ENCODE measurements at places on chromosomes 7 and 10.

- DNase-seq = no peak
Observed at GRCh38 chr7:110974441-110974840, 116.5 kb upstream of the LRRN3 start.

DNA sequence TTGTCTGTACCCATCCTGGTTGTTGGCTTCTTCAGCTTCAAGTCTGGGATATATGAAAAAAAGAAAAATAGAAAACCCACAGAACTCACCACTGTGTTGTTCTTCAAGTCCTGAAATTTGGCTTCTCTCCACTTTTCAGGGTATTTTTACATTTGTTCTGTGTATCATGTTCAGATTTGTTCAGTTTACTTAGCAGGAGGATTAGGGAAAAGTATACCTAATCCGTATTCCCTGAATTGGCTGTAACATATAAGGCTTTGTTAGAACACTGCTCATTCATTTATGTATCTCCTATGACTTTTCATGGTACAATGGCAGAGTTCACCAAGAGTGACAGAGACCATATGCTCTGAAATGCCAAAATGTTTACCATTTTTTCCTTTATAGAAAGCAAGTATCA is 146.9 kb downstream of the PTN start:
- DNase-seq = no peak

DNA sequence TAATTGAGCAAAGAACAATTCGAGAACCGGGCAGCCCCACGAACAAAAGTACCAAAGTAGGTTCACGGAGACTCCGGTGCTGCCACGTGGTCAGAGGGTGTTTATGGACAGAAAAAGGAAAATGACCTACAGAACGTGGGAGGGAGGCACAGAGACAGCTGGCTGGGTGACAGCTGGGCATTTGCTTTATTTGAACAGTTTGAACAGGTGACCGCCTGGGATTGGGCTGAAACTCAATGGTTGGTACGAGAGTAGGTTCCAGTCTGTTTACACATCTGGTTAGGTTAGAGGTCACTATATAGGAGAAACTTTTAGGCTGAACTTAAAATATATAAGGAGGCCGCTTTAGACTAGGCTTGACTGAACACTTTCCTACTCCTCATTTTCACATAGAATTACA is 50.6 kb upstream of the CELF2 start:
- no peak for DNase-seq

GRCh38 chr7:1526271-1526754 is 4.2 kb upstream of the MAFK start:
- DNase-seq = no peak

- no peak for DNase-seq
Observed at GRCh38 chr7:19775578-19775977, 2.2 kb upstream of the TMEM196 start.

DNA sequence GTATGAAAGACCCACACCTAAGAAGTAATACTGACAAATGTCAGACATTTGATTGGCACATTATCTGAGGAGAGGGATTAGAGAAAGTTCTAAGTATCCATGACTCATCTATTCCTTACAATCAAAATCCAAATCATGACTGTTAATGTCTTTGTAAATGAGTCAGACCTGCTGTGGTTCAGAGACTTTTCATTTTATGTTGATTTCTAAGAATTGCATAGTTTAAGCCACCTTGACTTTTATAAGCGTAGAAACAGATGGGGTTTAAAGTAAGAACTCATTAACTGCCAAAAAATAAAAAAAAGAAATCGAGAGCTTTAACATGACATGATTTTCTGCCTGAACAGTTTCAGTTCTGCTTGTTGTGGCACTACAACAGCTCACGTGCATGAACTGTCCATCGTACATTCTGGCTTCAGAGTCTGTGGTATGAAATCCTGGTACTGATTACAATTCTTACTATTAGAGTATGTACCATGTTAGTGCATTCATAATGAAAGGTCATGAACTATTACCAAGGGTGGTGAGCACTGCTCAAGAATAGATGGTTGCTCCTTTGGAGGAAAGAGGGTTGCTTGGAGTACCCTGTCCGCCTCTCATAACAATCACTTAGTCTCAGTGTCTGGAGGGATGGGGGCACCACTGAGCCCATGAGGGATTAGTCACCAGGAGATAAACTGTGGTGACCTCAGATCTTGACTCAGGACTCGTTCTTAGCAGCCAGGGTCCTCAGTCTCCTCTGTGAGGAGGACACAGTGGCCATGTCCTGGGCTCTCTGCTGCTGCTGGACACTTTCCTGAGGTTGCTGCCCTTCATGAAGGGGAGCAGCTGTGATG is 42.2 kb downstream of the ACSM6 start:
- peak; percentile 50 for DNase-seq

DNA sequence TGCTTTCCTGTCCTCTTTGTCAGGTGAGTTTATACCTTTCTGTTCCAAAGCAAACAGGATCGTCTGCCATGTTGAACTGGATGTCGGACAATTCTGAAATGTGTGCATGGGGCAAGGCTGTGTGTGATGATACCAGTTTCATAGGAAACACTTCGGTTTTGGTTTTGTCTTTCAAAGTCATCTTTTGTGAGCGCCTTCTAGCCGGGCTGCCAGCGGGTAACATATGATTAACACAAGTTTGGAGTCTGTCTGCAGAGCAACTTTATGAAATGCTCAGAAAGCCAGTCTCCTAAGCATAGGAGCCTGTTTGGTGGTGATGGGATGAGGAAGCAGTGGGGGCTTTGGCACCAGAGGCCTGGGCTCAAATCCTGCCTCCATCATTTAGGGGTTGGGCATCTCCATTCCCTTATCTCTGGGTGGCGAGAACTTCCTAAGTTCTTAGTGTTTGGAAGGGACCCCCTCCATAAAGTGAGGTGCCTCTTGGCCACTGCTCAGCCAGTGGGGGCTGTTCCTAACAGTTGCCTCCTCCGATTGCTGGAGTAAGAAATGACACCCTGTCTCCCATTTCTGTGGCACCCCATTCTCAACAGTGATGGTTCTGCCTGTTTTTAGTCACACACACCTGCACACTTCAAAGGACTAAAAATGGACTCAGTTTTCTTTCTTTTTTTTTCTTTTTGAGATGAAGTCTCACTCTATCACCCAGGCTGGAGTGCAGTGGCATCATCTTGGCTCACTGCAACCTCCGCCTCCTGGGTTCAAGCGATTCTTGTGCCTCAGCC is 36.8 kb downstream of the CUX1 start:
- no peak for DNase-seq

GRCh38 chr10:98899018-98899417 is 336.6 kb downstream of the HPSE2 start:
- no peak for DNase-seq

DNA sequence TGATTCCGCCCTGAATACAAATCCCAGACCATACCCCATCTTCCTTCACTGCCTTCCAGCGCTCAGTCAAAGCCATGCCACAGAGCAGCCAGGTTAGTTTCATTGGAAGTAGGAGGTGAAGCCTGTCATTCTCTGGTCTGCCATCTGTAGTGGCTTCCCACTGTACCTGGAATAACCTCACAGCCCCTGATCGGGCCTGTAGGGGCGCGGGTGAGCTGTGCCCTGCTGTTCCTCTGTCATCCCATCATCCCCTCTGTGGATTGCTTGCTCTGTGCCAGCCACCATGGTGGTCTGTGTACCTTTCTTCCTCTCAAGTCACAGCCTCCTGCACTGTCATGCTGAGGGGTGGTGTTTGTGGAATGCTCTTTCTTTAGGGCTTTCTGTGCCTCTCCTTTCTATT is 155.1 kb downstream of the ZNF22 start:
- no peak for DNase-seq

GRCh38 chr7:95427914-95428516 is 6.8 kb downstream of the PON2 start:
- DNase-seq = no peak

DNA sequence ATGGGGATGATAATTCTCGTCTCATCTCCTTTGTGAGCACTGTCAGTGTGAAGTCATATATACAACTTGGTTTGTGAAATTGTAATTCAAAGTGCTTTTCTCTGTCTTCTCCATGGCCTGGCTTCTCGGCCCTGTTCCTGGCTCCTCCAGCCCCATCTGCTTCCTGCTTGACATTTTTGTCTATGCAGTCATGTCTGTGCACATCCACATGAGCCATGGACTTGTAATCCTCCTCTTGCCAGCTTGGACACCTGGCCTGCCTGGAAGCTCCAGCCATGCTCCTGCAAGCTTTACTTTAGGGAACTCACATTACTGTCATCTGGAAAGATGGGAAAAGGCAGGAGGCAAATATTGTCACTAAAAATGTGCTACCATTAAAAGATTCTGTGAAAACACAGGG is 576.0 kb upstream of the DPP6 start:
- DNase-seq = no peak

DNA sequence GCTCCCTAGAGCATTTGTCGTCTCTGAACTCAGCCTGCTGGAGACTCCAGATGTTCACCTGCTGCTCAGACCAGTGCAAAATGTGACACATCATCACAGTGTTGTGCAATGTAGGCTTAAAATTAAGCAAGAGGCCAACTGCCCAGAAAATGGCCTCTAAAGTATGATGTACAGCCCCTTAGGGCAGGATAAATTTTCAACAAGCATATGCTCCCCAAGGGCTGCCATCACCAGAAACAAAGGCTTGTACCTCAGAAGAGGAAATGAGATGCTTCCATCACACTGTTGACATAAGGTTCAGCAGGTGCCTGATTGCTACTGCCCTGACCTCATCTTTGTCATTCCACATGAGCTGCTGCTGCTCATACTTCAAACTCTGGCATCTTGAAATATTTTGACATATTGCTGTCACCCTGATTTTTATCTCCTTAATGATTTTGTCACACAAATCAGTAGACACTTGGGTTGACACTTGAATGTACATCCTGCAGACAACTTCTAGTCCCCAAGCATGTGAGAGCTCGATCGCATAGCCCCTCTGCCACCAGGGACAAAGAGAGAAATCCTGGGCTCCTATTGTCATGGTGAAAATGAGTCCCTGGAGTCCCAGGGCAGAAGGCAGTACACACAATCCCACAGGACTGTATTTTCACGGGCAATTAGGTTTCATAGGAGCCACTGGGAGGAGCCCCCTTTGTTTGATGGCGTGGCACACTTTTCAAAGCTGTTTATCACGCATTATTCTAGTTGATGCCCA is 219.7 kb upstream of the STK17A start:
- no peak for DNase-seq

DNA sequence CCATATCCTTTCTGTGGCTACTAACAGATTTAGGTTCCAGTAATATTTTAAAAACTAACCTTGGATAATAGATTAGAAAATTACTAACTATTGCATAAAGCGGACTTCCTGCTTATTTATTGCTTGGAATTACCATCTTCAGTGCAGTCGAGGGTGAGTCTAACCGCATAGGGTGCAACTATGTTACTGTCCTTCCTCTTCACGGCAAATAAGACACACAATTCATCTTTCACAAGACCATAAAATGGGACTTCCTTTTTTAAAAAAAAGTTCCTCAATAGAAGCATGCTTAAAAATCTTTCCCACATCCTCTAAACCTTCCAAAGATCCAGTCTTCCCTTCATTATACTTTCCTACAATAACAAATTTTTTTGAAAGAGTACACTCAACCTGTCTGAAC is 2.1 kb downstream of the SLC25A40 start:
- DNase-seq = no peak

DNA sequence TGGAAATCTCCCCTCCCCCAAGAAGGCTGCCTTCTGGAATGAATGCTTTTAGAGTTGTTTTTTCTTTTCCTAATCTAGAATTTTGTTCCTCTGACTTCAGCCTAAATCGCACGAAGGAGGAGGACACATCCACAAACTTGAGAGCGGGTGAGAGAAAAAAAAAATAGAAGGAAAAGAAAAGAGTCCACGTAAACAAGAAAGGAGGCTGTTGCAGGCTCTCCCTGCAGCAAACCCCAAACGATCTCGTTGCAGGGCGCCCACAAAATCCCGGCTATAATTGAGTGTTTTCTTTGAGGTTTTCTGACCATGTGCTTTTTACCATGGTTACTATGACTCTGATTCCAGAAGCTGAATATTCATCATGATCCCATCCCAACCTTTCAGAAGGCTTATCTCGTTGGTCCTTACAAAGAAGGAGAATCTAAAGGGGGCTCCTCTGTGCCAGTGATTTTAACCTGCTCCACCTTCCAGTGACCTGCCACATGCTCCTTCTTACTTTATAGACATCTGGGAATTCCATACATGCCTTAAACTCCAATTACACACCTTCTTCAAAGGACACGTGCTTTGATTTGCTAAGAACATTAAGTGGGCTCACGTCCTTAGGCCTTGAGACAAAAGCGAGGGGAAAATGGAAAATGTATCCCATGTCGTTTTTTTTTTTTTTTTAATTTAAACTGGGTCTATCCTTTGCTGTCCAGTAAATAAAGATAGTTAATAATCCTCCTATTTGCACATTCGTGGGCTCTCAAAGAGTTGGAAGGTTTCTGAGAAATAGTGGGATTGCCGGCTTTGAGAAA is 5.8 kb downstream of the TWIST1 start:
- no peak for DNase-seq

- peak; percentile 6 for DNase-seq
Observed at GRCh38 chr10:7667262-7668141, 736 bp upstream of the ITIH5 start.

GRCh38 chr10:35271086-35271858 is 65.0 kb upstream of the CCNY start:
- no peak for DNase-seq

DNA sequence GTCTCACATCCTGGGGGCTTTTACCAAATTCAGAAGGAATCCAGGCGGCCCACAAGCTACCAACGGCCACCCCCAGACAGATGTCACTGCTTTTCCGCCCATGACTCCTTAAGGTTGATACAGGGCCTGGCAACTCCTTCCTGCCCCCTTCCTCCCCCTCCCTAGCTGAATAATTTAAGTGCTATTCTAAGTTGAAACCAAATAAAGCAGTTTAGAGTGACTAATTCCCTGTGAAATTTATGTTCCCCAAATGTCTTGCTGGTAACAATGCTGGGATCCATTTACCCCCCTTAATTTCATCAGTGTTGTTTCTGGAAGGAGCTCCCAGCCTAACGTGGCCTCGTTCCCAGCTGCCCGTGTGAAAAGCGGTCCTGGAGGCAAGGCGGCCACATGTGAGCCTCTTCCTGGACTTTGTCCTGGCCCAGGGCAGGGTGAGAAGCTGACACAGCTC is 109.6 kb downstream of the TMEM130 start:
- no peak for DNase-seq

DNA sequence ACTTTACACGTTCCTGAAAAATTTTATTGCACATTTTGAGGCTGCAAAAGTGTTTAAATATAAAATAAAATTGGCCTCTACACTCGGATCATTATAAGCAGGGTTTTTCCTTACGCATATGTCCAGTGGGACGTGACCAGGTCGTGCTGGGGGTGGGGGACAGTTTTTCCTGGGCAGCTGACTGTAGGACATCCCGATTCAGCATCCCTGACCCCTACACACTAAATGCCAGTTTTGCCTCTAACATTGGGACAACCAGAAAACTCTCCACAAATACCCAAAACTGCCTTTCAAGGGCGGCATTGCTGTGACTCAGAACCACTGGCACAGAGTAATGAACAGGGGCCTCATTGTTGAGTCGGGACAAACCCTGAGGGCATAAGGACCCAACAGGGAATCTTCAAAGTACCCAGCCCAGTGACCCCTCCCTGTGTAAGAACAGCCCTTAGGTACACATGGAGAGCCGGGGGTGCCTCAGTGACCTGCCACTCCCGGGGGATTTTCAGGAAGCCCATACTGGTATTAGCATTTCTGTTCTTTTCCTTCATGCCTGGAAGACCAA is 170.6 kb downstream of the ARHGAP21 start:
- DNase-seq = no peak
